SK-N-SH (cell line): ENCODE measurements at places on chromosomes 16 and 17. TPM values are rescaled to one million over a fixed set of nuclear protein-coding genes. Genes with fewer than 3 reads are reported as not detected.

- no peak overlapping the region for H3K27ac ChIP-seq
- no peaks in the 10 kb centered on the region for H3K27me3 ChIP-seq
- H3K36me3 ChIP-seq, result no peaks in the 10 kb centered on the region
- no peak for DNase-seq
- no peak overlapping the region for H3K4me3 ChIP-seq
Measured at GRCh38 chr17:28004344-28004743, 38.1 kb upstream of the NLK start.

GRCh38 chr17:82333279-82334171 lies at the start of gene SECTM1:
TSS of gene SECTM1 (minus strand) at chr17:82333766. CDS start at chr17:82327240, 6,526 bp downstream.
- peak; percentile 77 for DNase-seq
- no peak within 1 kb of the TSS for H3K27ac ChIP-seq
- peak within 1 kb of the TSS; percentile 31 for H3K4me3 ChIP-seq
- no peaks in the 10 kb centered on the region for H3K36me3 ChIP-seq
- peaks cover 18% of the 10 kb centered on the region for H3K4me1 ChIP-seq

- H3K36me3 ChIP-seq, result no peaks in the 10 kb centered on the region
- no peak overlapping the region for H3K4me3 ChIP-seq
- no peak for DNase-seq
- H3K27ac ChIP-seq, result no peak overlapping the region
- H3K4me1 ChIP-seq, result no peaks in the 10 kb centered on the region
Measured at GRCh38 chr17:6969323-6969726, 26.5 kb upstream of the ALOX12 start.

DNA sequence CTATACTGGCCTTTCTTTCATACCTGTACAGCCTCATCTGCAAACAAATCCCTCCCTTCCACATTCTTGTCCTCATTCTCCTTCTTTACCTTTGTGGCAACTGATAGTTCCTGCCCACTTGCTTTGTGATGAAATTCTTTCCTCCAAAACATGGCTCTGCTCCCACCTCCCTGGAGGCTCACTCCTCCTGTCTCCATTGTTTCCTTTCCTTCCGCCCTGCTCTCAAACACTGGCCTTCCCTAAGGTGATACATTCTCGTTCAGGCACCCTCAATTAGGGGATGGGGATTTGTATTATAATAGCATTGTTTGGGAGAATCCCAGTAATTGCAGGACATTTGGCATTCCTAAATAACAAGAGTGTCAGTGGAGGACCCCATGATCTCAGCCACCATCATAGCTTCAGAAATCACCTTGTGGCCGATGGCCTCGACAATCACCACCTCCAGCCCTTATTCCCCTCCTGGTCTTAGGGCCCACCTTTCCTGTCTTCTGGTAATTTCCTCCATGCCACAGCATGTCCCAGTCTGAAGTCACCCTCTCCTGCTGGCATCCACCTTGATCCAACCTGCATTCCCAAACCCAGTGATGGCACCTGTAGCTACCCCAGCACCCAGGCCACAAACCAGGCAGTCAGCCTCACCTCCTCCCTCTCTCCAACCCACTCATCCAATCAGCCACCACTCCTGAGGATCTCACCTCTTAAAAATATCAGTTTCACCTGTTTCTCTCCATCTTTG lies 7.9 kb downstream of the UNC119 start:
- H3K4me1 ChIP-seq, result peaks cover 6% of the 10 kb centered on the region; the same call in 1 of the 2 replicates
- no peak overlapping the region for H3K4me3 ChIP-seq
- no peaks in the 10 kb centered on the region for H3K27me3 ChIP-seq
- no peak overlapping the region for H3K27ac ChIP-seq

GRCh38 chr16:74951206-74951605 lies 33.7 kb downstream of the WDR59 start:
- no peak overlapping the region for H3K4me3 ChIP-seq
- H3K27me3 ChIP-seq, result no peaks in the 10 kb centered on the region
- H3K36me3 ChIP-seq, result peaks cover 60% of the 10 kb centered on the region
- H3K27ac ChIP-seq, result no peak overlapping the region
- no peak for DNase-seq

DNA sequence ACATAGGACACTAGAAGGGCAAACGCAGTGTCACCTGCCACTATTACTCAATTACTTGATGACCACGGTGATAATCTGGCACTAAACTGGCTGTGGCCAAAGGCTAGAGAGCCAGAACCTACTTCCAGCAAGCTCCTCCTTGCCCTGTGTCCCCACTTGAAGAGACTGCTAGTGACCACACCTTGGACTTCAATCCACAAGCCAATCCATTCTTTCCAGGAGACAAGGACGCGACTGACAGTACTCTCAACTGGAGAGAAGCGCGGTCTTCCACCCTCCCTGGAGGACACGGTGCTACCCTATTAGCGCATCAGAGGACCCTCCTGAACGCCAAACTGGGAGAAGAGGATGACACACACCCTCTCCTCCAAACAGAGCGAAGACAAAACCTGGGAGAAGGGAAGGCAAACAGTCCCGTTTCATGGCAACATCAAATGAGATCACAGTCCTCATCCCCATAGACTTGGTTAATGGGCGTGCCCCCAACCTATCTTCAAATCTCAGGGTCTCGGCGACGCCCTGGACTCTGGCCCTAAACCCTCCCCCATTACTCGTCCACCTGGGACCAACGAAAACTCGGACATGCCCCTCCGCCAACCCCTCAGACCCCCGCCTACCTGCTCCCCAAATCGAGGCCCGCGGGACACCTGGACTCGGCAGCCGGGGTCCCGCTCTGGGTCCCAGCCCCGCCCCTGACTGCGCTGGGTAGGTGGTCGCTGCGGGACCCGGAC lies 508 bp downstream of the FLCN start:
- peak overlapping the region; percentile 80 for H3K4me3 ChIP-seq
- no peak for DNase-seq
- peak overlapping the region; percentile 87 for H3K27ac ChIP-seq
- H3K36me3 ChIP-seq, result peaks cover 1% of the 10 kb centered on the region
- H3K27me3 ChIP-seq, result no peaks in the 10 kb centered on the region
- peaks cover 4% of the 10 kb centered on the region; the same call in 1 of the 2 replicates for H3K4me1 ChIP-seq

The CACNG5 gene
- polyA plus RNA-seq, result 0.10 and 0.23 TPM in 2 replicates

The OR4D1 gene
- not detected in 2 replicates for polyA plus RNA-seq

The MC1R gene
- 11.1 and 12.7 TPM in 2 replicates for polyA plus RNA-seq

The RAP1GAP2 gene
- 21.0 and 22.0 TPM in 2 replicates for polyA plus RNA-seq
